Astrocyte of the cerebellum (primary cell): ENCODE measurements at places on chromosomes 4 and X.

- no peak for DNase-seq
These were observed 104.7 kb upstream of the TLR2 start for GRCh38 chr4:153579410-153579809.

DNA sequence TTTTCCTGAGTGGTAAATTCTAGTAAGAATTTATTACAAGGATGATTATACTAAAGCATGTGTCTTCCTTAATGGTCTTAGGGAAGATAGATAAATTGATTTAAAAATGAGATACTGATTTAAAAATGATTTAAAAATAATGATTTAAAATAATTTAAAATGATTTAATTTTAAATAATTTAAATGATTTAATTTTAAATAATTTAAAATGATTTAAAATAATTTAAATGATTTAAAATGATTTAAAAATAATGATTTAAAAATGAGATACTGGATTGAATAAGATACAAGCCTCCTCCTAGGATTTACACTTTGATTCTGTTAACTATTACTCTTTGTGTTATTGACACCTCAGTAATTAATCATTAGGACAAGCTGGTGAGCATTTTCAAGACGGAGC lies 59.0 kb downstream of the COX7B2 start:
- no peak for DNase-seq

DNA sequence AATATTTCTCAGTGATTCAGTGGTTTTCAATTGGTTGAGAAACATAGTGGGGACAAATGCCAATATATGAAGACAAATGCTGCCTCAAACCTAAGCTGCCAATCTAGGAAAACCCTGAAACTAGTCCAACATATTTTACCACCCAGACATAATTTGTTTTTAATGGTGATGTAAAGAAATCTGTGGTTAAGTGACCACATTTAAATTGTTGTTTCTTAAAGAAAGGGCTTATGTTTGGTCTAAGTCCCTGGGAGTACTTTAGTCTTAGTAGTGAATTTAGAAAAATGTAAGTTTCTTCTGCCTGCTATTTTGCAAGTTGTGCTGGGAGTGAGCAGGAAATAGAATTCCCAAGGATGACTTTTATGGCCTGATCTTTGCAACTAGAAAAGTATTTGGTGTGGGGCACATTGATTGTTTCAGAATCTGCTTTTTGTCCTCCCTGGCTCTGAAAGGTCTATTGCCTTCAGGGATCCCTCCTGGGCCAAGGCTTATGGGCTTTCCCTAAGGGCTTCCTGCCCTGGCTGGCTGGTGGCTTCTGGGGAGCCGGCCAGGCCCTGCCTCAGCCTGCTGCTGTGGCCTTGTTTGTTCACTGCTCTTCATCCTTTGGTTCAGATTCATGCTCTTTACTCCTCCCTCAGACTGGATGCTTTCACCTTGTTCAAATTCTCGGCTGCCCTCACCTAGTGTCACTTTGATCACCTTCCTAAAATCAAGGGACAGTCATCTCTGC lies 169.8 kb upstream of the JADE1 start:
- no peak for DNase-seq

DNA sequence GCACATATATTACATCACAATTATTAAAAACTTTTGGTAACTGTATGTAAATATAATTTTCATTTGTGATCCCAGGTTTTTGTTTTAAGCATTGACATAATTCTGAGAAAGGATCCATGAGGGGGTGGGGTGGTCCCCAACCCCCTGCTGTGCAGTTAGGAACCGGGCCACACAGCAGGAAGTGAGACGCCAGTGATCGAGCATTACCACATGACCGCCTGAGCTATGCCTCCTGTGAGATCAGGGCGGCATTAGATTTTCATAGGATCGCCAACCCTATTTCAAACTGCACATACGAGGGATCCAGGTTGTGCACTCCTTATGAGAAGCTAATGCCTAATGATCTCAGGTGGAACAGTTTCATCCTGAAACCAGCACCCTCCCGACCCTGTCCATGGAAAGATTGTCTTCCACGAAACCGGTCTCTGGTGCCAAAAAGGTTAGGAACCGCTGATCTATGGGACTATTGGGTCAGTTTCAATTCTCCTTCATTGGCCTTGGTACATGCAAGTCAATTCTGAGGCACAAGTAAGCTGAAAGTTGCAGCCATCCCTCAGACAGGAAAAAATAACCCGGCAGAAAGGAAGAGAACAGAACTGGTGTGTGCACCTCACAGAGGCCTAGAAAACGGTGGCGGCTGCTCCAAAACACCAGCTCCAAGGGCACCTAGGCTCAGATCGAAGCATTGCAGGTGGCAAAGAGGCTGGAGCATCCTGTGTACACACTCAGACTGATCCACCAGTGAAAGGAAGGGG lies 7.0 kb upstream of the TMSB4X start:
- no peak for DNase-seq

- no peak for DNase-seq
These were observed 1.0 kb downstream of the HMGB2 start for GRCh38 chr4:173332963-173333657.

DNA sequence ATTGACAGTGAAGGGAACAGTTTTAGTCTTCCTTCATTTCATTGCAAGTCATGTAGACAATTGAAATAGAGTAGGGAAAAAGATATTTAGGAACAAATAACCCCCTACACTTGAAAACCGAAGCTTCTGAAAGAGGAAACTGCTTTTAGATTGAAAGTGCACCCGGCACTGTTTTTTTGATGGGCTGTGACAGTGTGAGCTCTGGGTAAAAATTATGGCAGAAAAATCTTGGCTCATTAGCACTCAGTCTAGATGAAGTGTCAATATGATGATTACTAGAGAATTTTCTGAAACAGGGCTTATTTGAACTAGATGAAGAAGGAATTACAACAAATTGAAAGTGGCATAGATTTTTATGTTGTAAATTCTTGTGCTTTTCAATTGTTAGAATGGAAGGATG lies 1132.4 kb downstream of the RAPGEF2 start:
- DNase-seq = no peak

GRCh38 chr4:8326206-8326605 lies 56.7 kb downstream of the HTRA3 start:
- no peak for DNase-seq

DNA sequence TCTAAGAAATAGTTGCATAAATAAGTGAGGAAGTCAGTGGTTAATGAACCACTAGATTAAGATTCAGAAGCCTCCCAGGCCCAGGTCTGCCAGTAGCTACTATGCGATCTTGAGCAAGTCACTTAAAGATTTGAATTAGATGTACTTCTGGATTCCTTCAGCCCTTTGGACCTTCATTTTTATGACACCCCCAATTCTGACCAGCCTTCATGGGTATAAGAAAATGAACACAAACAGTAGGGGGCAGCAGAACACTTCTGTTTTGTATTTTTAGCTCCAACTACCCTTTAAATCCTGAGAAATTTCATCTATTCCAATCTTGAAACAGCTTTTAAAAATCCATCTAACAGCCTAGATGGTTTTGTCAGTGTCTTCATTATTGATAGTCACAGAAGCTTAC lies 19.0 kb downstream of the TMEM47 start:
- no peak for DNase-seq

- DNase-seq = no peak
These were observed at the start of gene RHOH for GRCh38 chr4:40196724-40197281. Gene RHOH, plus strand, starts transcription at chr4:40197031. Its CDS starts 46,356 bp downstream, at chr4:40243387.

- peak; percentile 45 for DNase-seq
These were observed at the start of gene FAT1 for GRCh38 chr4:186723292-186724057. Gene FAT1, minus strand, starts transcription at chr4:186723856. Its CDS starts 14,029 bp downstream, at chr4:186709827.

DNA sequence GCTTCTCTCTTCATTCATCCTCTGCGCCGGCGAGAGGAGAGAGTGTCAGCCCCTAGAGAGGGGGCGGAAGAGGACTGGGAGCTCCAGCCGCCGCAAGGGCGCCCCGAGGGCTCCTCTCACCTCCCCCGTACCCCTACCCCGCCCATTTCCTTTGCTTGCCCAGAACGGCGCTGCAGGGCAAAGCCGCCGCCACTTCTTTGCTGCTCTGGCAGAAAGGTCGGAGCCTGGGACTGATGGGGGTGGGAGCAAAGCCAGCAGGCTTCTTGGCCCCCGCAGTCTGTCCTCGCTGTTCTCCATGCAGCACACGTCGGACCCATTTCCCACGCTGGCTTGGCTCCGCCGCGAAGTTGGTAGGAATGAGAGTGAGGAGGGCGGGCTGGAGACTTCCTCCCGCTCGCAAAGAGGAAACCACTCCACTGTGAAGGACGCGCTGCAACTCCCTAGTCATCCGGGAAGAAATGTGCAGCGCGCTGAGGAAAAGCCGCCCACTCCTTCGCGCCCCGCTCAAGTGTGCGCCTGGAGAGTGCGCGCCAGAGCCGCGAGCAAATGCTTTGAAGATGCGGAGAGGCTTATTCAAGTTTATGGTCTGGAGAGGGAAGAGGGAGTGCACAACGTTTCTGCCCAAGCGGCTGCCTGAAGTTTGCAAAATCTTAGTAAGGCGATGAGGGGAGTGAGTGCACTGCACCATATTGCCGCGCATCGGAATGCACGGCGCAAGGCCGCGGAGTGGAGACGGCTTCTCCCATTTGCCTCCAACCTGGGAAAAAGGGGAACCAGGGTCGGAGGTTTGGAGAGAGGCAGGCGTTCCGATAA lies 2.8 kb upstream of the PCDH7 start:
- no peak for DNase-seq

DNA sequence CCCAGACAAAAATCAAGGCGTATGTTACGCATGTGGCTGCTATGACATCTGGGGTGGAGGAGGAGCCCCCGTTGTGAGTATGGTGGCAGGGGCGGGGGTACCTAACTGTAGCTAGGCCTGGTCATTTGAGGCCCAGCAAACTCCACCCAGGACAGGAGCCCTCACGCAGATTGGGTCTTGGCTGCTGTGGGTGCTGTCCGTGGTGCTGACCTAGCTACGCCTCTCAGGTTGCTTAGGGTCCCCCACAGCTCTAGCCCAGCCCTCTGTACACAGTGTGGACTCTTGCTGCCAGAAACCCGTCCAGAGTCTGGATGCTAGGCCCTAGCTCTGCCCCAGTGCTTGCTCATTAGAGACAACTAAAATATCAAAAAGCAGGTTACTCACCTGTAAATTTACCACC lies 146.7 kb upstream of the PSAPL1 start:
- peak; percentile 5 for DNase-seq

DNA sequence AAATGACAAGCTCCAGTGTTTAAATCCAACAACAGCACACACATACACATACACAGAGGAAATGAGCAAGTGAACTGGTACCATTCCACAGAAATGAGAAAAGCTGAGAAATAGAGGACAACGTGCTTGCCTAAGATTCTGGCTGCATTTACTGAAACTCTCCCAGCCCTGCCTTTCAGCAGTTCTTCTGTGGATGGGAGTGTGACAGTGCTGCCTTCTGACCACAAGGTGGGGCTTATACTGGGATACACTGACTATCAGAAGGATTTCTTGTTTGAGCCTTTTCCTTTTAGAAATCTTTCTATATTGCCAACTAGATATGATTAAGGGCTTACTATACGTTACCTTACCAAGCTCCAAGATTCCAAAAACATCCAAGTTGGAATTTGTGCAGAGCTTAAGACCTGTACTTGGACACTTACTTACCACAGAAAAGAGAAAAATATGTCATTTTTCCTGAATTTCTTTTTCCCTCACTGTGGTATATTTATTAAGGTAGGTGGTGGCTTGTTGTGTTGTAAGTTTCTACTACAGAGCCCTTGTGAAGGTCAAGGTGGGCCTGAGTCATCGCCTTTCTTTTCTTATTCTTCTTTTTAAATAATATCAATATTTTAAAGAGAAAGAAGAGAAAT lies 10.7 kb upstream of the CXCL8 start:
- DNase-seq = peak; percentile 72

GRCh38 chr4:86233681-86234080 lies 126.2 kb downstream of the MAPK10 start:
- DNase-seq = peak; percentile 44

DNA sequence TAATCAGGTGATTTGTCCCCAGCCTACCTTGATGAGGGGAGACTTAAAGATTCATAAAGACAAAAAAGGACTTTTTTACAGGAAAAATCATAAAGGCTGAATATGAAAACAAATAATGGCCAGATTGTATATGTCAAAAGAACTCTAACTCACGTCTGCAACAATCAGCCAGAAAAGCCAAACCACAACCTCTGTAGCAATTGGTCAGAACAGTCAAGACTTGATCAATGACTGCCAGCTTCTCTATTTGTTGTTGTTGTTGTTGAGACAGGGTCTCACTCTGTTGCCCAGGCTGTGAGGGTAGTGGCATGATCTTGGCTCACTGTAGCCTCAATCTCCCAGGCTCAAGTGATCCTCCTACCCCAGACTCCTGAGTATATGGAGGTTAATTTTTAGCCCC lies 35.9 kb upstream of the PPA2 start:
- DNase-seq = no peak

- DNase-seq = no peak
These were observed 14.5 kb downstream of the MRPL1 start for GRCh38 chr4:77877167-77877566.
